ENCODE measurements at places on chromosomes 4 and X.

GRCh38 chr4:101276661-101277060 is 70.7 kb downstream of the PPP3CA start:
- DNase-seq = no peak

GRCh38 chr4:11074581-11075241 is 354.0 kb downstream of the HS3ST1 start:
- no peak for DNase-seq

DNA sequence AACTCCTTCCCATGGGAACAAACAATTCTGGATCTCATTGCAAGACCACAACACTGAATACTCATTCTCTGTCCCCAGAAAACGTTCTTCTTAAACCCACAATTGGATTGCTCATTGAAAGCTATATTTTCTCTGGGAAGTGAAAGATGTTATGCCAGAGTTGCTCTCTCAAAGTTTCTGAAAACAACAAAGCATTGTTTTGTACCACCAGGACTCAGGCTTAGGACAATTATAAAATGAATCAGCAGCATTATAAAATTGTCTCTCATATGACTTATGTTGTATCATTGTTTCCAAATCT is 26.5 kb downstream of the TFDP3 start:
- no peak for DNase-seq

GRCh38 chr4:139892973-139893736 is 227.5 kb downstream of the MGST2 start:
- DNase-seq = no peak

DNA sequence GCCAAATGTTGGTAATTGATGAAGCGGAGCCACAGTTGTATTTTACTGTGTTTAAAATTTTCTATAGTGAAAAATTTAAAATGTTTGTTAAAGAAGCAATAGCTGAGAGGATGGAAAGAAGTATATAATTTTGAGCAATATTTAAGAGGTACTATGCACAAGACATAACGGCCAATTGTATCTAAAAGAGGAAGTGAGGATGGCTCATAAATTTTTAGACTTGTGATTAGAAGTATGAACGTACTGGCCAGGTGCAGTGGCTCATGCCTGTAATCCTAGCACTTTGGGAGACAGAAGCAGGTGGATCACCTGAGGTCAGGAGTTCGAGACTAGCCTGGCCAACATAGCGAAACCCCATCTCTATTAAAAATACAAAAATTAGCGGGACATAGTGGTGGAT is 12.7 kb upstream of the HHIP start:
- DNase-seq = no peak

GRCh38 chr4:88457307-88458103 is 586 bp downstream of the HERC5 start:
- DNase-seq = no peak

DNA sequence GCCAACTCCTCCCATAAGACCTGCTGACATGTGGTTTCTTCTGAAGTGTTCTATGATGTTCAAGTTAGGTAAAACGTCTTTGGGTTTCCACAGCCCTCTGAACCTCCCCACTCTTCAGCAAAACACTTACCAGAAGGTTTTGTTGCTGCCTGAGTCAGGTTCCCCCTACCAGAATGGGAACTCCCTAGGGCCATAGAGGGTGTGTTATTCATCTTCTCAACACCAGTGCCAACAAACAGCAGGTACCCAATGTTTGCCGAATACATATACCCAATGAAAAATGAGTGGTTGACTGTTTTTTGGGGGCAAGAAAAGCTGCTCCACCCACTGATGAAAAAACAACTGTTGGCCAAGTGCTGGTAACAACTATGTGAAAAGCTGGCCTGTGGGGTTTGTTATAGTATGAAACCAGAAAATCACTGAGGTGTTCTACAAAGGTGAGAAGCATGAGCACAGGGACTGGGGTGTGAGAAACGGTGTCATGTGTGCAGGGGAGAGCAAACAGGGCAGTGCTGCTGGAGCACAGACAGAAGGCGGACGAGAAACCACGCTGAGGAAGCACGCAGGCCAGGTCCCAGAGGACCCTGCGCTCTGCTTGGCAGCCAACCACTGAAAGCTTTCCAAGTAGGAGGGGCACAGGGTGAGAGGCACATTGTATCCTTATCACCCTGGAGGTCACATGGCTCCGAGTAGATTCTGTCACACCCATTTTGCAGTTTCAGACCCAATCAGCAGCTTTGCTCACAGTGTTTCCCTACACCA is 28.8 kb downstream of the ATP8A1 start:
- no peak for DNase-seq

DNA sequence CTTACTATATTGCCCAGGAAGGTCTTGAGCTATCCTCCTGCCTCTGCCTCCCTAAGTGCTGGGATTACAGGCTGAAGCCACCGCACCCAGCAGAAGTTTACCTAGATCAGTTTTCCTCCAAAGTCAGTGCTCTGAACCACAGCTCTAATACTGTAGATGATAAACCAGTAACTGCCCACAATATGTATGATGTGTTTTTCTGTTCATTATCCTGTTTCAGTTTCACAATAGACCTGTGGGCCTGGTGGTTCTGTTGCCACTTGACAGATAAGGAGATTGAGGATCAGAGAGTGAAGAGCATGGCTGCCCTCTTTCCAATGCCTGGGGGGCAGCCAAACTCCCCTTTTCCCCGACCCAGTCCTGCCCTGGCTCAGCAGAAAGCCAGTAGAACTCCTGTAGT is 87.0 kb downstream of the EFNB1 start:
- no peak for DNase-seq

DNA sequence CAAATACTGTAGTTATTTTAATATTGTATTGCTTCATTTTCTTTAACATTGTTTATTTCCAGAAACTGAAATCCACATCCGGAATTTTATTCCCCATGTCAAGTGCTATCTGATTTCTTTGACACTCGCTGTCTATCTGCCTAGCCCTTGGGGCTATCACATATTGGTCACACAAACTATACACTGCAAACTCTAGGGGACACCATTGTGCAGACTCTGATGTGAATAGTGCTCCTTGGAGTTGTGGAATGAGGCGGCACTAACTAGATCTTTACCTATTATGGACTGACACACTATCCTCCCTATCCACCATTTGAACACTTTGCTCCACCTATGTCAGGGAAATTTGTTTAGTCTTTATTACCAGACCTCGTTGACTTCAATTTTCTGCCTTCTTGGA is 534.5 kb downstream of the GLUD2 start:
- DNase-seq = no peak

- DNase-seq = no peak
Observed at GRCh38 chr4:23788027-23788426, 101.8 kb downstream of the PPARGC1A start.

- DNase-seq = no peak
Observed at GRCh38 chr4:125434136-125434535, 119.4 kb downstream of the FAT4 start.

- no peak for DNase-seq
Observed at GRCh38 chrX:68912113-68912512, 83.3 kb downstream of the EFNB1 start.

- no peak for DNase-seq
Observed at GRCh38 chr4:68951078-68951805, at the start of gene UGT2A3. Gene UGT2A3, minus strand, starts transcription at chr4:68951804. Its CDS starts 44 bp downstream, at chr4:68951760.

DNA sequence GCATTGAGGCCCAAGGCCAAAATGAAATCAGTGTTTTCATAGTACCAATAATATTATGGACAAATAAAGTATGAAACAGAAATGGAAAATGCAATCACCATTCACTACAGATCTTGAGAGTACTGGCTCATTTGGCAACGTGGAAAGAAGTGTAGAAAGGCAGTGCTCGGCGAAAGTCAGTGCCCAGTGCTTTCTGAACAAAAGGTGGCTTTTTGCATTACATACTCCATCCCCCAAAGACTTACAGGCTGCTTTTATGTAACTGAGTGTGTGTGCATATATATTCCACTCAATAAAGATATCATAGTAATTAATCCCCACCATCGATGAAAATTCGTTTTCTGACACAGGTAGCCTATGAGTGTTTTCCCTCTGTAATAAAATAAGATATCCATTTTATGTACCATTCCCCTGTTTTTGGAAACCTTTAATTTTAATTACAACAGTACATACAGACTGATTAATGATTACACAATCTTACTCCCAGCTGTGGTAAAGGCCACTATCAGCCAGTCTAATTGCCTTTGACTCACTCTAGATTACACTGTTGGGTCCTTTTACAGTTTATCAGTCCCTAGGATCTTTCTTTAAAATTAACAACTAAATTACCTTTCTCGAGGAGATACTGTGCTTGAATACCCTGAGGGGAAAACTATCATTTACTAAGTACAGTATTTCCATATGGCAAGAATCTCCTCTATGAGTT is 65.9 kb downstream of the MAD2L1 start:
- DNase-seq = no peak

GRCh38 chr4:153635846-153636245 is 48.2 kb upstream of the TLR2 start:
- DNase-seq = no peak

DNA sequence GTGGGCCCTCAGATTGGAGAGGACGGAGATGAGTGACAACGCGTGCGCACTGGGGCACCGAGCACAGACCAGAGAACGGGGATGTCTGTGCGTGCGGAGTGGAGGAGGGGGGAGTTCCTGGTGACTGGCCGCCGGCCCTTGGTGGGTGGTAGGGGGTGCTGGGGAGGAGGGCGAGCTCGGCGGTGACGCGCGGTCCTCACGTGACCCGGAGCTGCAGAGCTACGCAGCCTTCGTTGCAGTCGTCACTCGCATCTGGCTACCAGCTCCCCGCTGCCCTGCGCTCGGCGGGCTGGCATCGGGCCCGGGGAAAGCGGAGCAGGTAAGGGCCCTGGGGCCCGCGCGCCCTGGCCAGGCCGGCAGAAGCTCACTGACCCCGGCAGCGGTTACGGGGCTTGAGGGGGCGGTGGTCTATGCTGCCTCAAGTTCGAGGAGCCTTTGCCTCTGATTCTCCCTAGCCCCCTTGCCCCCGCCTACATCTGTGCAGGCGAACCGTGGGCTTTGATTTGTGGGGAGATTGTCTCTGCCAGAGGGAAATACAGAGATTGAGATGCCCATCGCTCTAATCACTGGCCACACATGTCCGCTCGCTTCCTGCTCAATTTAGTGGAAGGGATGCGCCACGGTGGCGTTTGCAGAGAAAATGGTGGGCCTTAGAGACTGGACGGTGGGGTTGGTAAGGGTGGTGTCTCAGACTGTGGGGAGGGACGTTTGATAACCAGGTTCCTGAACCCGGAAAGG is at the start of gene ARMCX4:
ARMCX4 (plus strand) TSS at position 245 of the 738 bp plus-strand sequence. CDS start 3,134 bp downstream, outside the sequence.
- DNase-seq = peak; percentile 34

DNA sequence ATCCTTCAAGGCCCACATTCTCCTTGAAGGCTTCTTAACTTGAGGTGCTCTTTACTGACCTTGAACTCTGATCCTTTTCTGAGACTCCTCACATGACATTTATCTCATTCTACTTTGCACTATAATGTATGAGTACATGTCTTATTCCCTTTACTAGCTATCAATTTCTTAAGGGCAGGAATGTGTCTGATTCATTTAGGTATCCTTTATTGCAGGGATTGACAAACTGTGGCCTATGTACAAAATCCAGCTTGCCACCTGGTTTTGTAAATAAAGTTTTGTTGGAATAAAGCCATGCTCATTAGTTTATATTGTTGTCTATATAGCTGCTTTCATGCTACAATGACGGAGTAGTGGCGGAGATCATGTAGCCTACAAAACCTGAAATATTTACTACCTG is 36.7 kb downstream of the SLC4A4 start:
- DNase-seq = no peak
